ENCODE measurements at places on chromosomes 1 and 21.

DNA sequence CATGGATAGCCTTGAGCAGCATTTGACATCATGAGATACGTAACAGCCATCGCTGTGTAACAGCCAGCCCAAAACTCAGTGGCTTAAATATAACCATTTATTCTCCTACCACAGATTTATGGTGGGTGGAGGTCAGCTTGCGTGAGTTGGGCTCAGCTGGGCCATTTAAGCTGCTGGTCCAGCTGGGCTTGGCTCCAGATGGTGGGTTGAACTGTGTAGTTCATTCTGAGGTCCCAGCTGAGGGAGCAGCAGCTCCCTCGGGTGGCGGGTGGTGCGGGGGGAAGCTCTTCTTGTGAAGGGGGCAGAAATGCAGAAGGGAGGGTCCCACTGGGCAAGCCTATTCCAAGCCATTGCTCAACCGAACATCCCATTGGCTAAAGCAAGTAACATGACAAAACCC, 75.9 kb downstream of the IGSF21 start:
- DNase-seq = no peak

DNA sequence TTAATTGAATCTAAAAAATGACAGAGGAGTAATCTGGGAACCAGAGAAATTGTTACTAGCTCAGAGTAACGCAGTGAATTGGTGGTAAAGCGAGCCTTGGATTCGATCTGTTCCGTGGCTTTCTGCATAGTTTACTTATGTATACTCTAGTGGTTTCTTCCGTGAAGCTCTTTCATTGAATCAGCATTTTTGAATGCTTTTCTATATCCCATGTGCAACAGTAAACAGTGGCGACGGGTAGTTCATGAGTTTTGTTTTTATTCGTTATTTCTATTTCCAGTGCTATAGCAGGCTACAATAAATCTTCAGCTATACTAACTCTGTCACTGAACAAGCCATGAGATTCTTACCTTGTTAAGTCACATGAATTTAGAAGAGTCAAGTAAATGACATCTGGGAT, 14.5 kb upstream of the MAP3K7CL start:
- DNase-seq = no peak

DNA sequence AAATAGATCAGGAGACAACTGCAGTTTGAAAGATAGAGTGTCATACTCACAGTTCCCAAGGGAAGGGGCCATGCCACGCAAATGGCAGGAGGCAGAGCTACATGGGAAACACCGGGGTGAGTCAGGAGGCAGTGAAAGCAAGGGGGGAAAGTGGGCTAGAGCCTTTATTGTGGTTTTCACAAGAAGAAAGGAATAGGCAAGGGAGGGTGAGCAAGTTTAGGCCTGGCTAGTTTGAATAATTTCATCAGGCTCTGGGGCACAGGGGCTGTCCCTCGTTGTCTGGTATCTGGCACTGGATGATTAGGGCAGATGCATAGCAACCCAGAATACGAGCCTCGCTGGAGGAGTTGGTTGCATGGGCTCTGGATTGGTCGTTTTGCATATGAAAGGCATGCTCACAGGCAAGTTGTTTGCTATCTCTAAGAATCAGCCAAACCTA, 17.0 kb upstream of the ITLN2 start:
- no peak for DNase-seq

DNA sequence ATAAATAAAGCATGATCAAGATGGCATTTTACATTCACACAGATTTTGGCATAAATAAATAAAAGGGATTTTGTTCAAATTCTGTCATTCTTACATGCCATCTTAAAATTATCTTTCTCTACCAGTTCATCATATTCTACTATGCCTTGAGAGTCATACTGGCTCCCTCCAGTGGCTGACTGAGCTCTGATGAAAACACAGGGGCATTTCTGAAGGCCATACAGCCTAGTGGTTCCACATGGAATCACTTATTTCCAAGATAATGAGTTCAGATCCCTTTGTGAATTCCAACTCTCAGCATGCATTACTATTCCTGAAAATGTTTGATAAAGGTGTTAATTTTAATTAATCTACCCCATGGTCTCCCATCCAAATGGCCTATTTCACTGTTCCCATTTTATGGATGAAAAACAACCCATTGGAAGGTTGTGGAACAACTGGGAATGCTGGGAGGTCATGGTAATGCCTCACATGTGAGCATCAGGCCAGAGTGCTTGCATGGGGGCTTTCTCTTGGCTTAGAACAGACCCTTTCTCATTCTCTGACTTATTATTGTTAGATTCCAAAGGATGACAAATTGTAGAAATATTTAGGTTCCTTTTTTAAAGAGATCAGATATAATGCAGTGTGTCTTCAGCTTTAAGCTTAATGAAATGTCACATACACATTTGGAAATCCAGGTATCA, 622.4 kb upstream of the PKN2 start:
- DNase-seq = peak; percentile 80

GRCh38 chr1:212256369-212256768, 28.8 kb upstream of the PPP2R5A start:
- DNase-seq = no peak

DNA sequence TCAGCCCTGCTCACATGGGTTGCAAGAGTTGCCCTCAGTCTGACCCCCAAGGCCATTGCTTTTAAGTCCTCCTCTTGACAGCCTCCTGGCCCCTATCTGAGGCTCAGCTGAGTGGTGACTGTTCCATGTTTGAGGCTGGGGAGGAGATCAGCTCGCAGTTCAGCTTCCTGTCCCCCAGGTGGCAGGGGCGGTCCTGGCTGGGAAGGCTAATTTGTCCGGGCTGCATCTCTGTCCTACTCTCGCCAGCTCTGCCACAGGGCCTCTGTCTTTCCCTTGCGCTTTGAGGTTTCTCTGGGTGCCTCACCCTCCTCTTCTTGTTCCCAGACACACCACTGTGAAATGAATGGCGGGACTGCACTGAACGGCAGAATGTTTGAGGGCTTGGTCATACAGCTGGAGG, 157.3 kb downstream of the KCNJ6 start:
- no peak for DNase-seq

DNA sequence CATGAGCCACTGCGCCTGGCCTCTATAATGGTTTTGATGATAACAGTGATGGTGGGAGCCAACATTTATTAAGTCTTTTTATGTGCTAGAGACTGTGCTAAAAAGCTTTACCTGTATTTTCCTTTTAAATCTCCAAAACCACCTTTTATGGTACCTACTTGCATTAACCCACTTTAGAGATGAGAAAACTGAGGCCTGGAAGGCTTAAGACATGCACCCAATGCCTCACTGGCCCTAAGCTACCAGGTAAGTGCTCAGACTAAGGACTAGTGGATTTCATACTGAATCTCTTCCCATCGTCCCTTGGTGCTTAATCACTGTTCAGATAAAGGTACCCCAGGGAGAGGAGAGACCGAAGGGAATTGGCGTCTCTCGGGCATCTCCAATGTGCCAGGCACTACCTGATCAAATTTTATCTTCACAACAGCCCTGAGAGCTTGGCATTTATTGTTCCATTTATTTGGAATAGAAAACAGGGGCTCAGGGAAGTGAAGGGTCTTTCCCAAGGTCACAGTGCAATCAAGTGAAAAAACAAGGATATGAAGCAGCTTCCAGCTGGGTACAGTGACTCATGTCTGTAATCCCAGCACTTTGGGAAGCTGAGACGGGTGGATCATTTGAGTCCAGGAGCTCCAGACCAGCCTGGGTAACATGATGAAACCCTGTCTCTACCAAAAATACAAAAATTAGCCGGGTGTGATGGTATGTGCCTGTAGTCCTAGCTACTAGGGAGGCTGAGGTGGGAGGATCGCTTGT, 84.2 kb downstream of the LACTBL1 start:
- DNase-seq = no peak

DNA sequence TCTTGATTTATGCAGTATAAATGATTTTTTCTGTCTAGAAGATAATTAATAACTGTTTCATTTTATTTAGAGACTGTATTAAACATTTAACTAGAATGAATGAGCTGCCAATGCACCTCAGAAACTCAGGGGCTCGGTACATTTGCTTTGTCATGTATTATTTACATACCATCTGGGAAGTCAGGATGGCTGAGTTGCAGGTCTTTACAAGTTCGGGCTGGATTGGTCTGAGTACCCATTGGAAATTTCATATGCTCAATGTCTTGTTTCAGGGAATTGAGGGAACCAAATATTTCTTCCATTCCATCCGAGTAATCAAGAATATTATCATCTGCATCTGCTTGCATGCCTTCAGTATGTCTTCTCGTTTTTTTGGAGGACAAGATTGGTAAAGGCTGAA, 221.7 kb downstream of the COL11A1 start:
- DNase-seq = no peak

GRCh38 chr21:44013380-44014088, 1.4 kb downstream of the TRAPPC10 start:
- DNase-seq = no peak

DNA sequence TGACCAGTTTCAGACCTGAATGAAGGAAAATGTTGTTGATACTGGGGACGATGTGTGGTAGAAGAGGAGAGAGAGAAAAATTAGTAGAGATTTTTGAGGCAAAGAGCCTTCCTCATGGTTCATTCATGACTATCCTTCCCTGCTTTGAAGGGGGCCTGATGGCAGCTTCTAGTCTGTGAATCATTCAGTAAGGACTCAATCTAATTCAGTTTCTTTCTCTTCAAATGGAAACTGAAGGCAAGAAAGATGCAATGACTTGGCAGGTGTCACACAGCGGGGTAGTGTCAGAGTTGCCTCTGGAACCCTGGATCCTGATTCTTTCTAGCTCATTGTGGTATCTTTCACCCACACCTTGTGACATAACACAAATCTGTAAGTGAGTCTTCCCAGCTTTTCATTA, 14.9 kb upstream of the CD5L start:
- DNase-seq = no peak

- DNase-seq = no peak
Measured at GRCh38 chr1:226104671-226105121, 42.2 kb downstream of the H3-3A start.

GRCh38 chr1:5388622-5389021, 603.6 kb downstream of the NPHP4 start:
- no peak for DNase-seq

DNA sequence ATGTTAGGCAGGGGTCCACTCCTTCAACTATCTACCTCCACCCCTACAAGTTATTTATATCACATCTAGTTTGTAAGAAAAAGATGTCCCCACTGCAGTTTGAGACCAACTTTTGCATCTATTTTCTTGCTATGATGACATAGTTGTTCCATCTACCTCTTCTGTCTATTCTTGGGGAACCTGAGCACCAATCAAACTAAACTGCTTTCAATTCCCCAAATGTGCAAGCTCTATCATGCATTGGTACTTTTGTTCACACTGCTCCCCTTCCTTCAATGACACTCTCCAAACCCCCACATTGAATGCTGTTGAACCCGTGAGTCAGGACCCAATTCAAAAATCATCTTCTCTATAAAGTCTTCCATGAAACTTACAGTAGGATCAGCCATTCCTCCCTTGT, 16.0 kb upstream of the FRRS1 start:
- no peak for DNase-seq

GRCh38 chr1:227780101-227781044, 35.1 kb upstream of the PRSS38 start:
- peak; percentile 16 for DNase-seq

- no peak for DNase-seq
Measured at GRCh38 chr1:83931658-83932253, 67.2 kb downstream of the TTLL7 start.

GRCh38 chr1:203075236-203076030, 10.4 kb downstream of the MYOG start:
- no peak for DNase-seq

- no peak for DNase-seq
Measured at GRCh38 chr1:31927661-31927980, 10.5 kb downstream of the PTP4A2 start.

DNA sequence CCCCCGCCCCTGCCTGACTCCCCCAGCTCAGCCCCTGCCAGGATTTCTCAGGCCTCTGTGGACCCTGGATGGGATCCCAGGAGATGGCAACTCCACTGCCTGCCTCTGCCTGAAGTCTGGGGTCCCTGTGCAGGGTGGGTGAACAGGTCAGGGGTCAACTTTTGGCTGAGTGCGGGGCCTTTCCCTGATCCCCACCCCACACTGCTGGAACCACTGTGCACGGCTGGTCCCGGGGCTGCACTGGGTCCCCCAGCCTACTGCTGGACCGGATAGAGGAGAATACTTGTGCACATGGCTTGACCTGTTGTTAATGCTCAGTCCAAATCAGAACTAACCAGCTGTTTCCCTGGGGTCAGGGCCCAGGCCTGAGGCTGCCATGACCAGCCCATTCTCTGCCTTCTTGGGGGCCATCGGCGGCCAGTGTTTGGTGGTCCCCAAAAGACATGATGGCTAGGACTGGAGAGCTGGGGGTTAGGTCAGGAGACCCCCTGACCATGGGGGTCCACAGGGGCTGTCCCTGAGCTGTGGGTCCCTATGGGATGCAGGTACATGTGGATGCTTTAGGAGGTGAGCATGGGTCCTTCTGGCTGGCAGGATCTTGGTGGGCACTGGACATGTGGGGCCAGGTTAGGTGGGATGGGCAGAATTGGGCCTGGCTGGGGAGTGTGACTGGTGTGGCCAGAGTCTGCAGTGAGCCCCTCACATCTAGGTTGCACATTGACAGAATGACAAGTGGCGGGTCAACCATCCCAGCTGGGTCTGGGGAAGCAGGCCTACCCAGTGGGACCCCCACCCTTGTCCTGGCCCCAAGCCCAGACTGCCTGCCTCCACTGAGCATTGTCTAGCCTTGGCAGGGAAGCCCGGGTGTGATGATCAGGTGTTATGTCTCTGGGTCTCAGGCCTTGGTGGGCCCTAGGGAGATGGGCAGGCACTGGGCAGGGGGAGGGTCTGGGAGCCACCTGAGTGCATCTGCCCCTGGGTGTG, 19.0 kb upstream of the ZNF678 start:
- DNase-seq = no peak

- no peak for DNase-seq
Measured at GRCh38 chr1:242405947-242406346, 118.5 kb downstream of the PLD5 start.

DNA sequence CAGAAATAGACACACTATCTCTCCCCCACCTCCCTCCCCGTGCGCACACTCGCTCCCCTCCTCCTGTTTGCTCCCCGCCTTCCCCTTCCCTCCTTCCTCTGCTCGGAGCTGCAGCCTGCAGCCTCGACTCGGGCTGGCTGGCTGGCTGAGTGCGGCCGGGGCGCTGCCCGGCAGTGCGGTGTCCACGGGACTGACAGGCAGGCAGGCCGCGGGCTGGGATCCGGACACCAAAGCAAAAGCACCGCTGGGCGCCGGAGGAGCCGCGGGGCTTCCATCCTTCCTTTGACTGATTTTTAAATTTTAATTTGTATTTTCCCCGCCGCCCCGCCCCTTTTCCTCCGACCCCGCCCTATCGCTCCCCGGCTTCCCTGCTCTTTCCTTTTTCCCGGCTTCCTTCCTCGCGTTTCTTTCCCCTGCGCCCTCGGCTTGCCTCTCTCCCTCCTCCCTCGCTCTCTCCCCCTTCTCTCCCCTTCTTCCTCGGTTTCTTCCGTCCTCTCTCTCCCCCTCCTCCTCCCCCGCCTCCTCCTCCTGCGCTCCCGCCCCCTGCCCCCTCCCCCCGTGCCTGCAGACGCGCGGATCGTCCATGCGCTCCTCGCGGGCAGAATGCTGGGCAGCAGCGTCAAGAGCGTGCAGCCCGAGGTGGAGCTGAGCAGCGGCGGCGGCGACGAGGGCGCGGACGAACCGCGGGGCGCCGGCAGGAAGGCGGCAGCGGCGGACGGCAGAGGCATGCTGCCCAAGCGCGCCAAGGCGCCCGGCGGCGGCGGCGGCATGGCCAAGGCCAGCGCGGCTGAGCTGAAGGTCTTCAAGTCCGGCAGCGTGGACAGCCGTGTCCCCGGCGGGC, 109.4 kb downstream of the NAV1 start:
- peak; percentile 42 for DNase-seq

GRCh38 chr1:200890818-200891773, 3.6 kb upstream of the INAVA start:
- no peak for DNase-seq
